ENCODE measurements at places on chromosomes 7 and 10.

DNA sequence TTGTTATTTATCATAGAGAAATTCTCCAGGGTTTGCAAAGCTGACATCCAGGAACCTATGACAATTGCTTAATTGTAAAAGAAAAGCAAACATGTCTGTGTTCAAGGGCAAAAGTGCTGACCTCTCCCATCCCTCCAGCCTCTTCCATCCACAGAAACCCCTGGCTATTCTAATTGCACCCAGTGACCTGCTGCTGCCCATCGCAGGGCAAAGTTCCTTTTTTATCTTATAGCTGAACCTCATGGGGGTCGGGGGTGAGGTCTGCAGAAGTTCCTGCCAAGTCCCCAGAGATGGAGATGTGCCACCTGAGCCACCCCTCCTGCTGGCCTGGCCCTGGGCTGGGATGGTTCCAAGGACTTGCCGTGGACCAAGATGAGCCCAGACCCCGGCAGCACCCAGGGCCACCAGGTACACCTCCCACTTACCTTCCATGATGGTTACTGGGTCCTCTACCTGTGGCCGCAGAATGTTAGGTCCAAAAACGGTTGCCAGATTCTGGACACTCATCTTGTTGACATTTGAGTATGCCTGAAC, 146.5 kb downstream of the MAPK8 start:
- no peak for DNase-seq

DNA sequence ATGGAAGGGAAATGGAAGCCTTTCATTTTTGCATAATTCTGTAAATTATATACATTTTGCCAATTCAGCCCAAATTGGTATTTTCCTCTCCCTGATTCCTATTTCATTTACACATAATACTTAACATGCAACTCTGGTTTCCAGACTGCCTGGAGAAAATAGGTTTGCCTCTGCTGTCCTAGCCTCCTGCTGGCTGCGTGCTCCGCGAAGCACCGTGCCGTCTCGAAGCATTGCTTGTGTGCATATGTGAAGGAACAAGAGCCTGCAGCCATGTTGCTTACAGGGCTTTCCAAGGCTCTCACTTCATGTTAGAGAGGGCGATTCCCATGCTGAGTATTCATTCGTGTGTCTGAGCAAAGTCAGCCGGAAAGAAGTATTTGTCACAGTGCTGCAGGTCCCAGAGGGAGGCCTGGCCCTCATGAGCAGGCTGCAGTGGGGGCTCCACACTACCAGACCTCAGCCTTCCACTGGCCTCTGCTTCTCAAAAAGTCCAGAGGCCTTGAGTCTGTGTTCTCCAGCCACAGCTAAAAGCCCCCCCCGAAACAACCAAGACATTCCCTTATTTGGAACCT, 66.5 kb downstream of the CLRN3 start:
- no peak for DNase-seq

DNA sequence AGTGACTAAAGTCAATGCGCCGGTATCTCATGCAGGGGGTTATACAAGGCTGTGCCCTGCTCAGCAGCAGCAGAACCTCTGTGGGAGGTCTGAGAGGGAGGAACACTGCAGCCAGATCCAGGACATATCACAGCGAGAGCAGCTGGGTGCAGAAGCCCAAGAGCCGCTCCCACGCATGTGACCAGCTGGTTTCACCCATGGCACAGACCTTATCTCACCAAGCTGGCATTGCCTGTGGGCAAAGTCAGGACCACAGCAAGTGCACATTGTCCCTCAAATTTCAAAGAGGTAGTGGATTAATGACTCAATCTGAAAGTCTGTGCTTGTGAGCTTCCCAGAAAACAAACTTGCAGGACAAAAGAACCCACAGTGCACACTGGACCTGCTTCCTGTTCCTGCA, 31.6 kb upstream of the AKR1C1 start:
- DNase-seq: no peak

- no peak for DNase-seq
These were observed 60.7 kb downstream of the VCL start for GRCh38 chr10:74058658-74059057.

DNA sequence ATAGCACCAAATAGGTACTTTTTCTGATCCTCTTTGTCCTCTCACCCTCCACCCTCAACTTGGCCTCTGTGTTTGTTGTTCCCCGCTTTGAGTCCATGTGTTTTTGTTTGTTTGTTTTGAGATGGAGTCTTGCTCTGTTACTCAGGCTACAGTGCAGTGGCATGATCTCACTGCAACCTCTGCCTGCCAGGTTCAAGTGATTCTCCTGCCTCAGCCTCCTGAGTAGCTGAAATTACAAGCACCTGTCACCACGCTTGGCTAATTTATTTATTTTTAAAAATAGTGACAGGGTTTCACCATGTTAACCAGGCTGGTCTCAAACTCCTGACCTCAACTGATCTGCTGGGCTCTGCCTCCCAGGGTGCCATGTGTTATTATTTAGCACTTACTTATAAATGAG, 5.3 kb downstream of the ZNF273 start:
- no peak for DNase-seq

GRCh38 chr7:113200281-113200680, 81.9 kb upstream of the SMIM30 start:
- DNase-seq: no peak

DNA sequence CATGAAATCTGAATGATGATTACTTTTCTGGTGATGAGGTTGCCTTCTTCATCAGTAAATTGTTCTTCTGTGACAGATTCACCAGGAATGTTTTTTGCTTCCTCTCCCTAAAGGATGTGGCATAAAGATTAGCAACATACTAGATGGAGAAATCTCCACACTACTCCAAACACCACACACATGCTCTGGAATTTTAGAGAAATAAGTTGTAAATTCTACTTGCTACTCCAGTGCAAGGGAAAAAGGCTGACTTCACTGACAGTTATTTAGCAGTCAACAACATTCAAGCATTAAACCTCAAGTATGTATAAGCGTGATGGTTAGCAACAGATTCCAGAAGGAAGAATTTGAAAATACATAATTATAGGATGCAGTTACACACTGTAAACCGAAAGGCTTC, 137.9 kb upstream of the CCDC6 start:
- DNase-seq: no peak

GRCh38 chr10:413662-414071, 275.8 kb downstream of the DIP2C start:
- DNase-seq: no peak

- DNase-seq: no peak
These were observed 357.0 kb downstream of the FRMD4A start for GRCh38 chr10:13973742-13974141.

GRCh38 chr7:156783864-156784263, 109.1 kb downstream of the LMBR1 start:
- no peak for DNase-seq

GRCh38 chr10:79449181-79450146, 4.0 kb upstream of the ZCCHC24 start:
- DNase-seq: no peak

DNA sequence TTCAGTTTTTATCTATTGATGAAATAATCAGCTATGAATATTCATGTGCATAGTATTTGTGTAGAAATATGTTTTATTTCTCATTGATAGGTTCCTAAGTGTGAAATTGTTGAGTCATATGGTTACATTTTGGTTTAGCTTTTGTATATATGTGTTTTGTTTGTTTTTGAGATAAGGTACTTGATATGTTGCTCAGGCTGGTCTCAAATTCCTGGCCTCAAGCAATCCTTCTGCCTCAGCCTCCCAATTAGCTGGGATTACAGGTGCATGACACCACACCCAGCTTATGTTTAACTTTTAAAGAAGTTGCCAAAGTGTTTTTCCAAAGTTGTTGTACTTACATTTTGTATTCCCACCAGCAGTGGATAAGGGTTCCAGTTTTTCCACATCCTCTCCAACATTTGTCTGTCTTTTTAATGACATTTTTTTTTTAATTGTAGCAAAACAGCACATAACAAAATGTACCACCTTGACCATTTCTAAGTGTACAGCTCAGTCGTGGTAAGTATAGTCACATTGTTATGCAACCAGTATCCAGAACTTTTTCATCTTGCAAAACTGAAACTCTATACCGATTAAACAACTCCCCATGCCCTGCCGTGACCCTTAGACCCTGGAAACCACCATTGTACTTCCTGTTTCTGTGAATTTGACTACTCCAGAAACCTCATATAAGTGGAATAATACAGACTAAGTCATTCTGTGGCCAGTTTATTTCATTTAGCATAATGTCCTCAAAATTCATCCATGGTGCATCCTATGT, 12.6 kb upstream of the UBE2D1 start:
- DNase-seq: no peak

DNA sequence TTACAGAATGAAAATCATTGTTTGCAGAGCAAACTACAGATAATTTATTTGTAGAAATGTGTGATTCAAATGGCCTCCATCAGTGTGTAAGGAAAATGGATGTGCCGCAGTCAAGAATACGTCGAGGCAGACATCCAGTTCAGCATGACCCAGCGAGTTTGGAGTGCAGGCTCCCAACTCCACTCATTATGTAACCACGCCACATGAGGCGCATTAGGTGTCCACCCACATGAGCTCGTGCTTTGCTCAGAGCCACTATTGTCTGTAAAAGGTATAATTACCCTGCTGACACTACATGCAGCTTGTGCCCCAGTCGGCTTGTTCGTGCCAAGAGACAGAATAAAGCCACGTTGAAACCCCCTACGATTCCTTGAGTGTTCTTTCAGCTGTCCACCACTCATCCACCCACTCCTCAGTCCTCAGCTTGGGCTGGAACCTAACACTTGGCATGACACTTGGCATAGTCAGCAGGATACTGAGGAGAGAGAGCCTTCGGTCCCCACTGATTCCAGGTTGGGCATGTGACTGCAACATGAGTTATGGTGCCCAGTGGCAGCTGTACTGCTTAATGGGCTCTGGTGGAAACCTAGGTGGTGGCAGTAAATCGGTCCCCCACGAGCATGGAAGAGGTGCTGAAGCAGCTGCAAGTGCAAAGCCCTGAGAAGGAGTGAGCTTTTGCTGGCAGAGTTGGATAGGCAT, 102.7 kb downstream of the BICC1 start:
- DNase-seq: no peak

DNA sequence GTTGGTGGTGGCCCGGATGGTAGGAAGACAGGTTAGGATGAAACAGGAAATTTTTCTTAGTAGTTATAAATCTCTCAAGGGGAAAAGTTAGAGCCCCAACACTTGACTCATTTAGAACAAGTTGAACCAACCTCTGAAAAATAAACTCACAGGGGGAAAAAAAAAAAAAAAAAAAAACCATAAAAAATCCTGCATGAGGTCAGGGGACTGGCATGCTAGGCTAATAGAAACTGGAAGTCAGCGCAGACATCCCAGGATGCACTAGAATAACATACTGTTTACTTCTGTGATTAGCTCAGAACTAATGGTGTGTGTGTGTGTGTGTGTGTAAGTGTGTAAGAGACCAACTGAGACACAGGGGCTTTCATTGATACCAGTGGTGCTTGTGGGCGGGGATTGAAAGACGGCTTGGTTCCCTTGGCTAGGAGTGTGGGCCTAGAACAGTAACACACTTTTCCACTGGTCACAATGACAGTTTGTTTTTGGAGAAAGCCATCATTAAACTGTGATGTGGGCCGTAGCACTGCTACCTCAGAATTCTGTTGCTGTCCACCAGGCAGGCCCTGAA, 491.6 kb upstream of the GALNT17 start:
- DNase-seq: no peak

GRCh38 chr10:118107040-118107439, 60.3 kb upstream of the RAB11FIP2 start:
- no peak for DNase-seq

DNA sequence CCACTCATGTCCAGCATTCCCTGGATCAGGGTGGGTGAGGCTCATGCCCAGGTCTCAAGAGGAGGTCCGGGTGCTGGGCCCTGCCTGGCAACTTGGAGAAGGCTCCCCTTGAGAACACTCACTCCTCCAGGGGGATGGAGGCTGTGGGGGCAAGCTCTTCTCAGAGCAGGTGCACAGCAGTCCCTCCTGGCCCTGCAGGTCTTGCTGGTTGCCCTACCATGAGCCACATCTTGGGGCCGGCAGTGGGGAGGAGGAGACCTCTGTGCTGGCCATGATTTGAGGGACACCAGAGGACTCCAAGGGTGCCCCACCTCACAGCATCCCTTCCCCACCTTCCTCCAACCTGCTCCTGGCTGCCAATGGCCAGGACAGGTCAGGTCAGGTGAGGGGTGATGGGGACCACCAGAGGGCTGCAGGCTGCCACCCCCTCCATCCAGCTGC, 87.4 kb upstream of the RET start:
- no peak for DNase-seq

- DNase-seq: no peak
These were observed 22.2 kb downstream of the MGAM2 start for GRCh38 chr7:142133731-142134148.

DNA sequence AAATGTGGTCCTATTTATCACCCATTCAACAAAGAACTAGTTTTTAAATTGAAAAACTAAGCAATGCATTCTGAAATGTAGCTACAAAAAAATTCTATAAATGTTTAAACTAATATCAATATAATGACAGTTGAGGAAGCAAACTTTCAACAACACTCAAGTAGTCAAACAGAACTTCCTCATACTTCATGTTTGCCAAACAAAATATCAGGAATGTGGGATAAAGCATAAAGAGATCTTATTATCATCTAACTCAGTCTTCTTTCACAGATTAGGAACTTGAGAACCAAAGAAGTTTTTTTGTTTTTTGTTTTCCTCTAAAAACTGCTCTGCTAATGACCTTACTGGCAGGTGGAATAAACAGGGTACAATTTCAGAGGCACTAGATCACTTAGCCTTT, 116.2 kb downstream of the JAZF1 start:
- no peak for DNase-seq

DNA sequence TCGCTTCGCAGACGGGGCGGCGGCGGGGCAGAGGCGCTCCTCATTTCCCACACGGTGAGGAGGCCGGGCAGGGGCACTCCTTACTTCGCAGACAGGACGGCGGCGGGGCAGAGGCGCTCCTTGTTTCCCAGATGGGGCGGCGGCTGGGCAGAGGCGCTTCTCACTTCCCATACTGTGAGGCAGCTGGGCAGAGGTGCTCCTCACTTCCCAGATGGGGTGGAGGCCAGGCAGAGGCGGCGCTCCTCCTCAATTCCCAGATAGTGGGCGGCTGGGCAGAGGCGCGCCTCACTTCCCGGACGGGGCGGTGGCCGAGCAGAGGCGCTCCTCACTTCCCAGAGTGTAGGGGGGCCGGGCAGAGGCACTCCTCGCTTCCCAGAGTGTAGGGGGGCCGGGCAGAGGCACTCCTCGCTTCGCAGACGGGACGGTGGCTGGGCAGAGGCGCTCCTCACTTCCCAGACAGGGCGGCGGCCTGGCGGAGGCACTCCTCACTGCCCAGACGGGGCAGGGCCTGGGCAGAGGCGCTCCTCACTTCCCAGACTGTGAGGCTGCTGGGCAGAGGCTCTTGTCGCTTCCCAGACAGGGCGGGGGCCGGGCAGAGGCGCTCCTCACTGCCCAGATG, 43.1 kb downstream of the ZEB1 start:
- no peak for DNase-seq

DNA sequence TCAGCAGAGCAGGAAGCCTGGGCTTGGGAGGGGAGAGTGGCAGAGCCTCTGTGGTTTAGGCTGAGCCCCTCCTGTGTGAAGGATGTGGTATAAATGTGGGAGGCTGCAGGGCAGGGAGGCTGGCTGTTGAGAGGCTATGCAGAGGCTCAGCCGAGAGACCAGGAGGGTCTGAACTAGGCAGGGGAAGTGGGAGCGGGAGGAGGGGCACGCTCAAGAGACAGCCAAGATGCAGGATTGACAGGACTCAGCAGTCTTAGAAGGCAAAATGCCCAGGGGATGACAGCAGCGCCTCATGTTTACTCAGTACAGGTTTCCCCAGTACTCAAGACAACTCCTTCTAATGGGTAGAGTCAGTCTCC, 24.3 kb downstream of the BTBD16 start:
- DNase-seq: no peak

Data from SHP77 (cell line).